Stimulated activated CD4-positive, alpha-beta T cell treated with anti-CD3 and anti-CD28 coated beads, Interleukin-15, amount 100 ng/mL, for 1 hour (primary cell): ENCODE measurements at places on chromosomes 3 and 15.

- DNase-seq: no peak
Measured at GRCh38 chr15:79170256-79170664, 79.7 kb upstream of the RASGRF1 start.

- DNase-seq: no peak
Measured at GRCh38 chr3:37526511-37526910, 335.2 kb upstream of the CTDSPL start.

DNA sequence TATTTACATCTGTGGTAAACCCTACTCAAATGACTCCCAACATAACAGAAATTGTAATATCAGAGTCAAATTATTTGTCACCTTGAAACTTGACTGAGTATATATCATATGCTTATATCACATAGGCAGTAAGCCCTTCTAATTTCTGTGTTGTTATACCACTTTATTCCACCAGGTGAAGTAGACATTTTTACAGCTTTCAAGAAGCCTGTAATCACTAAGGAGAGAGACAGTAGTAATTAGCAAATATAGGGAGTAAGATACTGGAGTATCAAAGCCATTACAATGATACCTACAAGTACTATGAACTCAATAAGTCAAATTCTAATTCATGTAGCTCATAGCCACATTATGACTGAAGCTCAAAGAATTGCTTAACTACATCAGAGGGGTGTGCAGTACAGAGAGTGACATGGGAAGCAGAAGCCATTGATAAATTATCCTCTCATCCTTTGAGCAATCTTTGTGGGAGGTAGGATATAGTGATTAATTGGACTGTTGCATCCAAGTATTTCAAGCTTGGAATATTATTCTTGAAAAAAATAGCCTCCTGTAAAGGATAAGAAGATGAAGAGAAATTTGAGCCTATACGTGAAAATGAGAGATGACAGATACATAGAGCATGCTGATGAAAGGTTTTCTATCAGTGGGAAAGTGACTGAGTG, 1005.9 kb downstream of the ZPLD1 start:
- DNase-seq: no peak

DNA sequence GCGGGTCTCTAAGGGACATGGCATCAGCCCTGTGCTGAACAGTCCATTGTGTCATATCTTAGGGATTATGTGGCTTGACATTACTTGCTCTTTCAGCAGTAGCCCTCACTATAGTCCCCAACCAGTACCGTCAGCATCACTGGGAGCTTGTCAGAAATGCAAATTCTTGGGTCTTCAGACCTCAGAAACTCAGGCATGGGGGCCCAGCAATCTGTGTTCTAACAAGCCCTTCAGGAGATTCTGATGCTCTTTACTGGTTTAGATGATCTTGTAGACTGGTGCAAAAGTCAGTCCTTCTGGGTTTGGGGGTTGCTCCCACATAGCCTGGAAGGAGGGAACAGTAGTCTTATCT, 39.0 kb upstream of the TRAK1 start:
- no peak for DNase-seq

GRCh38 chr3:111874177-111874820, 15.2 kb downstream of the PHLDB2 start:
- no peak for DNase-seq

- no peak for DNase-seq
Measured at GRCh38 chr3:81581966-81582599, 179.4 kb downstream of the GBE1 start.

GRCh38 chr15:89070197-89071124, 17.8 kb upstream of the ABHD2 start:
- no peak for DNase-seq

- no peak for DNase-seq
Measured at GRCh38 chr3:53154881-53155285, 6.1 kb upstream of the PRKCD start.

DNA sequence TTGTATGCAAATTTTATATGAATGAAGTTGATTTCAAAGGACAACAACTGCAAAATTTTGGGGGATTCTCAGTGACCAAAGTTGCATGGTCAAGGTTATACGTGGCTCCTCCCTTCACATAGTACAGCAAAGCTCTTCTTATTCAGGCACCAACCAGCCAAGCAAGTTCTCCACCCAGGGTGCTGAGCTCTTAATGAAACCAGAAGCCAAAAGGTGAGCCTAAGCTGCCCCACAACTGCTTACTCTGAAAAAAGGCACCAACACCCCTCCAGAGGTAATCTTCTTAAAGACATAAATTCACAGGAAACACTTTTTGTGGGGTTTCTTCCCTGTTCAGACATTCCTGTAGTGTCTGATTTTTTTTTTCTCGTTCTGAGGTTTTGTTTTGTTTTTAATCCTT, 106.1 kb upstream of the GMNC start:
- no peak for DNase-seq

GRCh38 chr3:130850044-130850797, 43.7 kb upstream of the ATP2C1 start:
- peak; percentile 14 for DNase-seq

DNA sequence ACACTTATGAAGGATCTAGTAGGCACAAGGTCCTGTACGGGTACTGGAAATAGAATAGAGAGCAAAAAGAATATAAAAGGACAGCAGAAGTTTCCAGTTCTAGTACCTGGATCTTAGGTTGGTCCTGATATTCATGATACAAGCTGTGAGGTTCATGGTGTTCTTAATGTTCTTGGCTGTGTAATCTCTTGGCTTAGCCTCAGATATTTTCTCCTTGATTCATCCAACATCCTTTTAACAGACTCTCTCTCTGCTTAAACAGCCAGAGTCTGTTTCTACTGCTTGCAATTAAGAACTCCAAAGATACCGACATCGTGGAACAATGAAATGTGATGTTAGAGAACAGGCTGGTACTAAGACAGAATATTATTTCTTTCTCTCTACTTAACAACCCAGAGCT, 49.9 kb downstream of the CNTN3 start:
- DNase-seq: no peak

DNA sequence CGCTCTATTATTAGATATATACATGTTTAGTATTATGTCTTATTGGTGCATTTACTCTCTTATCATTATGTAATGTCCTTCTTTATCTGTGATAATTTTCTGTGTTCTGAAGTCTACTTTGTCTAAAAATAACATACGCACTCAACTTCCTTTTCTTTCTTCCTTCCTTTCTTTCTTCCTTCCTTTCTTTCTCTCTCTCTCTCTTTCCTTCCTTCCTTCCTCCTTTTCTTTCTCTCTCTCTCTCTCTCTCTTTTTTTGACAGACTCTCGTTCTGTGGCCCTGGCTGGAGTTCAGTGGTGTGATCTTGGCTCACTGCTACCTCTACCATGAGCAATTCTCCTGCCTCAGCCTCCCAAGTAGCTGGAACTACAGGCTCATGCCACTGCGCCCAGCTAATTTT, 15.2 kb downstream of the ADIPOQ start:
- DNase-seq: no peak

- DNase-seq: no peak
Measured at GRCh38 chr3:152284906-152285305, 16.2 kb downstream of the MBNL1 start.

DNA sequence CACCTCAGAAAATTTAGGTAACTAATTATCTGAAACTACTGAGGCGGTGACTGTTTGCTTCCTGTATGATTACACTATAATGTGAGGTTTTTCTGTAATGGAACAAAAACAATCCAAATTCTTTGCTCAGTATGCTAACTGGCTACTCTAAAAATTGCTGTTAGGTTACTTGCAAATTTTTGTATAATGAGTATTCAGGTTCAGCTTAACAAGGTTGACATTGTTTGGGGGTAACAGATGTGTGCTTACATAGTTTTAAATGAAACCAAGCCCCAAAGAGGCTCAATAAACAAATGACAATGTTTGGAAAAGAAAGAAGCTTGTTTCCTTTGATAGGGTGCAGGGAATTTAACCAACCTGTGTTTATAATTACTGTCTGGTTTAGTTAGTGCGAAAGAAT, 414.5 kb upstream of the MDFIC2 start:
- no peak for DNase-seq

DNA sequence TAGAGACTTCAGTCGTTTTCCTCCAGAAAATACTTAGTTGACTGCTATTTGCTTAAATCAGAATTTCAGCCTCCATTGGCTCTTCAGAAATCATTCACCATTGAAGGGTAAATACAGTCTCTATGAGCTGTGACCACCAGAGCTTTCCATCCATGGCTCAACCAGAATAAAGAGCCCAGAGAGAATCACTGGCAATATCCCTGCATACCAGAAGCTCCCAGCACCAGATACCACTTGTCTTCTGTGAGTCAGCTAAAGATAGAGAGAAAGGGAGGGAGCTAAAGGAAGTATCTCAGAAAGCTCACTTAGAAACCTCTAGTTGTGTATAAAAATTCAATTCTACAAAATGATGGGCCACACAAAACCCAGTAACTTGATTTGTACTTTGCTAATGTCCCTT, 115.2 kb upstream of the TMCO5A start:
- DNase-seq: no peak

DNA sequence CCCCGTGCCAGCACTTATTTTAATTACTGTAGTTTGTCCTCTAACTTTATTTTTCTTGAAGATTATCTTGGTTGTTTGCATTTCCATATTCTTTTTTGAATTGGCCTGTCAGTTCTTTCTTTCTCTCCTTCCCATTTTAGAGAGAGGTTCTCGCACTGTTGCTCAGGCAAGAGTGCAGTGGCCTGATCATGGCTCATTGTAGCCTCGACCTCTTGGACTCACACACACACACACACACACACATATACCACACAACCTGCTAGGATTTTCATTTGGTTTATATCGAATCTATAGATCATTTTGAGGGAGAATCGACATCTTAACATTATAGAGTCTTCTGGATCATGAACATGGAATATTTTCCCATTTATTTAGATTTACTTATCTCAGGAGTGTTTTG, 8.7 kb downstream of the FEM1B start:
- DNase-seq: no peak

GRCh38 chr3:47434849-47435248, 40.9 kb downstream of the SCAP start:
- DNase-seq: no peak

DNA sequence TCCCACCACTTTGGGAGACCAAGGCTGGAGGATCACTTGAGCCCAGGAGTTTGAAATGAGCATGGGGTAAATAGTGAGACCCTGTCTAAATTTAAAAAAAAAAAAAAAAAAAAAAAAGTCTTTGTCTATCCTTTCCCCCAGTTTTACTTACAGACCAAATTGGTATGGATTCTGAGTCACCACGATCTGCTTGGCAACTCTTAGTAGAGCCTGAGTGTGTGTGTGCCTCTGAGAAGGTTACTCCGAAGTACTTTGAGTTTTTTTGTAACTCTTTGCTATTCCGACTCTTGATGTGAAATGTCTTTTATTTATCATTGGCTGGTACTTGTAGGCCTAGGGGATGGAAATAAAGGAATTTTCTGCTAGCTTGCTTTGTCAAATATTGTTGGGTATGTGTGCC, 63.3 kb downstream of the RBM6 start:
- no peak for DNase-seq

- no peak for DNase-seq
Measured at GRCh38 chr15:29849218-29849617, 26.9 kb upstream of the TJP1 start.

- DNase-seq: no peak
Measured at GRCh38 chr3:185172086-185173049, 19.5 kb upstream of the C3orf70 start.

DNA sequence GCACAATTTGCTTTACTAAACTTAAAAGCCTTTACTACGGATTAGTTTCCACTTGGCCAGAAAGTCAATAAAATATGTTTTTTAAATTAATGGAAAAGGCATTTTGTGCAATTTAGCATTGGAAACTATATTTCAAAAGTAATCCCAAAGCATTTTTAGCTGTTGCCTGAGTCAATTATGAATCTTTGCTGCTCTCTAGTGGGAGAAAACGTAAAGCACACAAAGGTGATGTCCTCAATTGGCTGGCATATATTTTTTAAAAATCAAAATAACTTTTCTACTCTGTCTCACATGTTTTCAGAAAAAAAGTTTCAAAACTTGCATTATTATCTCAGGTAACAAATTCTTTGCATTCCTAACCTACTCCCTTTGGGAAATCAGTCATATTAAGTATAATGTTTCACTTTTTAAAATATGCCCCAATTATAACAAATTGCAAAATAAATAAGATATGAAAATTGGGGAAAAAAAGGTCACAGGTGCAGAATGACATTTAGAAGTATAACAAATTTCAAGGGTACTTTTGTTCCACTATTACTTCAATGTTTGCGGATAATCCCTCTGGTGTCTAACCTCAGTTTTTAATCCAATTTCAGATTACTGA, 47.2 kb upstream of the TEX55 start:
- no peak for DNase-seq

- DNase-seq: no peak
Measured at GRCh38 chr3:55461896-55462295, 25.2 kb downstream of the WNT5A start.

DNA sequence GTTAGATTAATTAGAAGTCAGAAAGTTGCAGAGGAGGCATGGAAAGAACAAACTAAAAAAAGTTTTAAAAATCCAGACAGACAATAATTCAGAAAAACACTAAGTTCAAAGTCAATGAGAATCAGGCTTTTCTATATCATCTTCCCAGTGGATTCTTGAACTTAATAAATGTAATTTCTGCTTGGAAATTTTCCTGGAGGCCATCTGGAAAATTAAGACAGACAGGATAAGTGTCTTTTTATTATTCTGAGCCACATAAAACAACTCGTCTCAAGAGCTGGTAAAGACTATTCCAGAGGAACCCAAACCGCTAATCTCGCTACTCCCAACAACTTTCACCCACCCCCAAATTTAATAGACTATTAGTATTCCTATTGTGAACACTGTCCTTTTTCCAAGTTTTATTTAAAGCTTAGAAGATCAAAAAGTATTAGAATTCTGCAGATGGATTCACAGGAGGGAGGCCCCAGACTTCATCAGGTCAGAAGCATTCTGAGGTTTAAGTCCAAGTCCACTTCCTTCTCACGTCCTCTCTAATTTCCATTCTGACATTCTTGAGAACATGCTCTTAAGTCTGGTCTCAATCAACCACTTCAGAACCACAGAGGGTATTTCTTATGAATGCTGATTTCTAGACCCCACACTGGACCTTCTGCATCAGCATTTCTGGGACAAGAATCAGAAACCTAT, 61.3 kb downstream of the ERC2 start:
- DNase-seq: no peak

DNA sequence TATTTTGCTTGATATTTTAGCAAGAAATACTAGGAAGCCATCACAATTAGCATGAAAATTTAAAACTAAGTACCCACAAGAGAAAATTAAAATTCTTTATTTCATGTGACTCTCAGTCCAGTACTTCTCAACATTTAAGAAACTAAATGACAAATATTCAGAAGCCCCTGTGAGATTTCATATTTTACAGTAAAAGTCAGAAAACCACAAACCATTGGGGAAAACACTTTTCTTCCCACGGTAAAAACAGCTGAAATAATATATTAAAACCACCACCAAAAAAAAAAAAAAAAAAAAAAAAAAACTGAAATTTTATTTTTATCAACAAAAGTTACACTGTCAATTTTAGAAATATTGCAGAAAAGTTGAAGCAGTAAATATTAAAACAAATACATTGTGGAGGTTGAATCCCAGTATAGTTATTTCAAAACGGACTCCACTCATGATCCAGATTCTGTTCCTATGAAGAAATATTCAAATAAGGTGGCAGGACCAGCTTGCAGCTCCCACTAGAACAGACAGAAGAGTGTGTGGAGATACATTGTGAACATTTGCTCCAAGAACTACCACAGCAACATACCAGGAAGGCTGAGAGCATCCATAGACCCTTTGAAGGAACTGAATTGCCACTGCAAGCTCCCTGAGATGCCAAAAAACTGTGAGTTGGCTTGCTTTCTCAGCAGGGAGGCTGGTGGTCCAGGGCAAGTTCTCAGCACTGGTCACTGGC, 308.2 kb downstream of the CTNNB1 start:
- DNase-seq: no peak
